ENCODE measurements at places on chromosomes 12 and 14. TPM values are rescaled to one million over a fixed set of nuclear protein-coding genes. Genes with fewer than 3 reads are reported as not detected.

MYO1A gene
- total RNA-seq, result not detected

METTL1 gene
- 7.4 TPM for total RNA-seq

KRT6C gene
- total RNA-seq, result not detected

OR6C2 gene
- not detected for total RNA-seq

All from uterine smooth muscle cell (primary cell).